Upper lobe of right lung (tissue), 1 donor: ENCODE measurements at places on chromosomes 1 and 21.

GRCh38 chr1:224880593-224881307 lies 48.7 kb upstream of the DNAH14 start:
- DNase-seq = no peak

DNA sequence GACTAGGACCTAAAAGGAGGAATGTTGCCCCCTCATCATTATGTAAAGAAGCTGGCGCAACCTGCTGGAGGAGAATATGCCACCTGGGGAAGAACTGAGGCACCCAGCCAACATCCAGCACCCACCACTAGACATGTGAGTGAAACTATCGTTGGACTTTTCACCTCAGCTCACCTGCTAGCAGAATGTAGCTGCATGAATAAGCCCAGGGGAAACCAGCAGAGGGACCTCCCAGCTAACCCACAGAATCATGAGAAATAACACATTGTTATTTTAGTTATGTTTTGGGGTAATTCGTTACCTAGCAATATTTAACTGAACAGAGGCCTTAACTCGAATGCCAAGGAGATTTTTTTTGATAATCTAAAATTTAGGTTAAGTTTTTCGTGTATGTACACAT lies 542.5 kb upstream of the DAB1 start:
- no peak for DNase-seq

- no peak for DNase-seq
Measured at GRCh38 chr1:44230796-44231195, 17.5 kb downstream of the DMAP1 start.

GRCh38 chr1:238475712-238476111 lies 585.0 kb upstream of the ZP4 start:
- DNase-seq = no peak

DNA sequence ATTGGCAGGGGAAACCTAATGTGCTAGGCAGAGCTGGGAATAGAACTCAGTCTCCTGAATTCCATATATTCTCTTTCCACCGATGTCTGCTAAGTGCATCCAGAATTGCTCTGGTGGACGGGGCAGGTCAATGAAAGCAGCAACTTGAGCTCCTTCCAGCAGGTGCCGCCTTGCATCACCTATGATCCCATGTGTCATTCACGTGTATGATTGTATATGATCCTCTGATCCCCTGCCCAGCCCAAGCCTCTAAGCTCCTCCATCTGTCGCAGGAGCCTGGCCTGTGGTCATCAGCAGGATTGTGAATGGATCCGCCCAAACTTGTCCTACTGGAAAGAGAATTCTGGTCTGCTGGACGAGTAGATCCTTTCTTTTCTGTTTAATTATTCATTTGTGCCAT lies 13.1 kb downstream of the ACTA1 start:
- DNase-seq = no peak

- DNase-seq = no peak
Measured at GRCh38 chr1:17273096-17273495, 24.2 kb downstream of the PADI3 start.

DNA sequence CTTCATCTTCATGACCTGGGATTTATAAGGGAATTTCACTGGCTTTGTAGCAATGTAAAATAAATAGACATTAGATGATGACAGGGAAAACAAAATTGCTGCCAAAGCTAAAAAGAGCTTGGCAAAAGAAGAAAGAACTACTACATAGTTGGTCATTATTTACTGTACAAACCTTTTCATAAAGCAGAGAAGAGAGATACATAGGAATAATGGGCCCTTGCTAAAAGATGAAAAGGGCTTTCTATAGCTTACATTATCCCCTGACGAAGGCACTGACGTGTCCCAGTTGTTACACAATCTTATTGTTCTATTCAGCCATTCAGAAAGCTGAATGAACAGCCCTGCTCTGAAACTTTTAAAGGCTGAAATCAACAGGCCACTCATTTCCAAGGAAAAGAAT lies 57.1 kb downstream of the ZC3H11B start:
- no peak for DNase-seq

GRCh38 chr1:221606256-221606655 lies 135.6 kb downstream of the DUSP10 start:
- no peak for DNase-seq

DNA sequence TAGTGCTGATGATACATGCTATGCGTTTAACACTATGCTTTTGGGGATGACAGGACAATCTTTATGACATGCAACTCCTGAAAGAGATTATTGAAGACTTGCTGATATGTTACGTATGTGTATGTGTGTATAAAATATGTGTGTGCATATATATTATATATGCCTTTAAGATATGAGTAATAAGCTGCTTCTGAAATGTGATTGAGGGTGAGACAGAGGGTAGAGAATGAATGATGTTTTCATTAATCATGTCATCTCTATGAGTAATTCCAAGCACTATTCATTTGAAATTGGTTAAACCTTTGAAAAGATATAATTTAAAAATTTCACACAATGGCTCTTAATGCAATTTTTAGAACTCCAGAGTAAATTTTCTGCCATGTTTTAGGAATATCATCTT lies 5.8 kb downstream of the BCL9 start:
- DNase-seq = no peak

DNA sequence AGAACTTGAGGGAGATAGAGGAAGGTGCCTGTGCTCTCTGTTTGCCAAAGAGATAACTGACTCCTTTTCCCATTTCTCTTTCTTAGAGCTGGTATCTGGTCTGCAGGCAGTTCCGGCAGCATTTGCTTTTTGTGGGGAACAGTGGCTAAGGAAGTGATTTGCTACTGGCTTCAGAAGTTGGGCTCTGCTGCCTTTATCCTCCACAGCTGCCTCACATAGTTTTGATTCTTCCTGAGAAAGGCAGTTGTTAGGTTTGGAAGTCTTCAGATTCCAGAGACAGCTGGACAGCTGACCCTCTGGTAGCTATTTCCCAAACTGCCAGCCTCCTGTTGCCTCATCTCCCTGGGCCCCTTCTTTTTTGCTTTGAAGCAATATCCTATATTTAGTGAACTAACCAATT lies 62.6 kb upstream of the MACF1 start:
- no peak for DNase-seq

DNA sequence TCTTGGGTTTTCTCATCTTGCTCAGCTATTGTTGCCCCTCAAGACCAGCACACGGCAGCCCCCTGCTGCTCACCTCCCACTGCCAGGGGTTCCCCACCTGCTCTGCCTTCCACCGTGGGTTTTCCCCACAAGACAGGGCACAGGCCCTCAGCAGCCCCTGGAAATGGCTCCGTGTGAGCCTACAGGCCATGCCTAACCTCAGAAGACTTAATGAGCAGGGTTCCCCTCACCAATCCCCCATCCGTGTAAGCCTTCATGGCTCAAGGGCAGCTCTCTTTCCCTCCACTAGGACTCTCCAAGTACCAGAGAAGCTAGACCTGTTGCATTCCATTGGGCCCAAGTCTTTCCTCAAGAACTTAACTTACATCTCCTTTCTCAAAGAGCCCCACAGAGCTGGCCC lies 18.4 kb upstream of the RCAN3 start:
- DNase-seq = no peak

GRCh38 chr21:19853061-19853460 lies 1145.1 kb upstream of the NCAM2 start:
- DNase-seq = peak; percentile 38

- DNase-seq = no peak
Measured at GRCh38 chr1:1305300-1306069, 2.2 kb downstream of the ACAP3 start.

GRCh38 chr1:31423418-31423947 lies 10.5 kb downstream of the SERINC2 start:
- DNase-seq = no peak

DNA sequence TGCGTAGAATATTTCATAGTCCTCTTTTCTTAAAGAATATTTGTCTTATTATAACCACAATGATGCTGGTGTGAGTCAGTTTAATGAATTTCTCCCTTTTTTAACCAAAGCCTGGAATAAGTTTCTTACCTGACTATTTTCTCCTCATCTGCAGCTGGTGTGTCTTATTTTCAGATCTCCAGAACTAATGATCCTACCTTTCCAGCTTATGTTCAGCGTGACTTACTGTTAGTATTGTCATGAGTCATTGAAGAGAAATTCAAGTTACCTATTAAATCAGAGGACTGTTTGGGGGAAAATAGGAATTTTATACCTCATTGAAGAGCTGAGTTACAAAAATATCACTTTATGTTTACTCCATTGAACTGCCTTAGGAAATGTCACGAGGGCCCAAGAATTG lies 482.1 kb downstream of the RWDD3 start:
- DNase-seq = no peak

DNA sequence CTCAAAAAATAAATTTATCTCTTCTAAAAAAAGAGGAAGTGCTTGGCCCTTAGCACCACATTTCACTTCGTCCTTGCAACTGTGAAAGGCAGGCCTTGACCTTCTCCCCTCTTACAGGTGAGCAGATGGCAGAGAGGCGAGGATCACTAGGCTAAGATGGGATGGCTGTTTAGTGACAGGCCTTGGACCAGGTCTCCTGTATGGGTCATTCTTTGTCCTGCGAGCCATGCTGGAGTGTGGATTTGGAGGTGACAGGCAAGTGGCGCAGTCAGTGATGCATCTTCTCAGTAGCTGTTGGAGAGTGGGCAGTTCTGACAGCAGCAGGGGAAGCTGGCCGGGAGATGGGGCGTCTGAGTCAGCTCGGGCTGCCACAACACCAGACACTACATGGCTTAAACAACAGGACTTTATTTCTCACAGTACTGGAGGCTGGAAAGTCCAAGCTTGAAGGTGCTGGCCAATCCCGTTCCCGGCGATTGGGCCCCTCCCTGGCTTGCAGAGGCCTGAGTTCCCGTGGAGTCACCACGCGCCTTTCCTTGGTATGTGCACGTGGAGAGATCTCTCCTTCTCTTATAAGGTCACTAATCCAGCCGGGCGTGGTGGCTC lies 16.5 kb downstream of the SLC27A3 start:
- peak; percentile 62 for DNase-seq

- DNase-seq = no peak
Measured at GRCh38 chr1:10739589-10739988, 56.9 kb downstream of the CASZ1 start.

- DNase-seq = peak; percentile 68
Measured at GRCh38 chr1:113871597-113872113, at the start of gene PTPN22. Gene PTPN22 (minus strand): TSS chr1:113871712.

- DNase-seq = no peak
Measured at GRCh38 chr1:183390561-183390960, 27.6 kb downstream of the NMNAT2 start.

- DNase-seq = no peak
Measured at GRCh38 chr1:106526650-106527049, 529.8 kb upstream of the PRMT6 start.

DNA sequence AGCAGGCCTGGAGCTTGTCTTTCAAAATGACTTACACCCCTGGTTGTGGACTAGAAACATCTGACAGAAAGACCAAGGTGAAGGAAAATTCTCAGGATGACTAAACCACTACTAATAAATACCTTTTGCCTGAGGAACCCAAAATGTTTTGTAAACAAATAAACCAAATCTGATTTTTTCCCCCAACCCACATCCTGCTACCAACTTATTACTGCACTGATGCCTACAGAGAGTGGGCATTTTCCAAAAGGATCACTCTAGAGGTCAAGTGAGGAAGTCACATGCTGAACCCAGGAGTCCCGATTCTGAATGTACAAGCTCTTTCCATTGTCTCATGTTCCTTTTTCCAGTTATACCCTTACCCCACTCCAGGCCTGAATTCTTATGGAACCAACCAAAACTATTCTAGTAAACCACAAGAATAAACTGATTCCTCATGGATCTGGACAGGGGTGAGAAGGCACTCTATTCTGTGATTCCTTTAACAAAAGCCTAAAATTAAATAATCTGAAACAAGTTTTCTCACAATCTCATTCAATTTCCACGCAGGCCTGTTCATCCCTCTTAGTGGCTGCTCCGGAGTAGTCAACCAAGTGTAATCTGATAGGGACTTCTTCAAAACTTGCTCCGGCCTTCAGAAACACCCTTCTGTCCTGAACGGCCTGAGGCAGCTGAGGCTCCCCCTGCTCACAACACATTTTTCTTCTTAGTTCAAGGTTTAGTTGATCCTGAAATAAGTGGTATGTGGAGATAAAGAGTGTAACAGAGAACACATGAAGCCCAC lies 1.4 kb downstream of the PI4KB start:
- no peak for DNase-seq

DNA sequence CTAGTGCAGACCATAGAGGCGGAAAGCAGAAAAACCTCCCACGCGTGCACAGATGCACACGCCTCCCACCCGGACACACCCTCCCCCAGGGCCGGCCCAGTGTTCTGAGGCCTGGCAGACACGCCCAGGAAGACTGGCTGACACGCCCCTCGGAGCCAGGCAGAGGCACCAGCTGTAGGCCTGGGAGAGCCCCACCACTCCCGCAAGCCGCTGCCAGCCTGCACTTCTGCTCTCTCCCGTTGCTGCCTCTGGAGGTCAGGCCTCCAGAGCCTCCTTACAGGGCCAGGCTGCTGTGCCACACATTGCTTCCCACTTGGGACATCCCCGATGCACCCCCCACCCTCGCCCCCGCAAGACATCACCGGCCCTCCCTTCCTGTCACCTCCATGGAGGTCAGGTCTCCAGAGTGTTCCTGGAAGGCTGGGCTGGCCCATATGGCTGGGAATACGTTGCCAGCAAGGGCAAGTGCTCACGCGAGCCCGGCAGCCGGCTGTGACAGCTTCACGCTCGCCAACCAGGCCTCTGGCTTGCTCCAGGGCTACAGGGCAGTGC lies 40.4 kb downstream of the CASZ1 start:
- peak; percentile 84 for DNase-seq

DNA sequence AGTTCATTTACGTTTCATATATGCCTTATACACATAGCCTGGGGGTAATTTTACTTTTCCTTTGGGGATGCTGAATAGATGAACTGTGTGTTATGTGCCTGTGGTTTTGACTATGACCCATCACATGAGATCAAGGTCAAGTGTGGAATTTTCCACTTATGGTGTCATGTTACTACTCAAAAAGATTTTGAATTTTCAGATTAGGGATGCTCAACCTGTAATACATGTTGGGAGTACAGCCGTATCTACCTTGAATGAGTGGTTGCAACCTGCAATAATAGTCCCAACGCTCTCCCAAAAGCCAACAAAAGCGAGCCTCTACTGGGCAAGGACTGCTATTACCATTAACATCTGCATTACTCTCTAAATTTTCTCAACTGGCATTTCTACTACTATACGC lies 68.5 kb upstream of the SDC3 start:
- DNase-seq = no peak

GRCh38 chr1:228076796-228077430 lies 5.6 kb upstream of the ARF1 start:
- peak; percentile 51 for DNase-seq

GRCh38 chr1:156912861-156913808 lies 7.3 kb upstream of the LRRC71 start:
- DNase-seq = peak; percentile 85

GRCh38 chr21:45322960-45323461 lies 35.3 kb upstream of the POFUT2 start:
- peak; percentile 66 for DNase-seq

- DNase-seq = no peak
Measured at GRCh38 chr1:172756024-172756423, 97.1 kb downstream of the FASLG start.
